Stimulated activated CD8-positive, alpha-beta memory T cell treated with anti-CD3 and anti-CD28 coated beads, Interleukin-7, amount 100 ng/mL, for 24 hours (primary cell): ENCODE measurements at places on chromosomes 3 and 15.

GRCh38 chr15:41965441-41966413 lies 6.6 kb downstream of the EHD4 start:
- DNase-seq = no peak

- no peak for DNase-seq
These were observed 118.6 kb upstream of the PRR20G start for GRCh38 chr3:127406309-127407025.

DNA sequence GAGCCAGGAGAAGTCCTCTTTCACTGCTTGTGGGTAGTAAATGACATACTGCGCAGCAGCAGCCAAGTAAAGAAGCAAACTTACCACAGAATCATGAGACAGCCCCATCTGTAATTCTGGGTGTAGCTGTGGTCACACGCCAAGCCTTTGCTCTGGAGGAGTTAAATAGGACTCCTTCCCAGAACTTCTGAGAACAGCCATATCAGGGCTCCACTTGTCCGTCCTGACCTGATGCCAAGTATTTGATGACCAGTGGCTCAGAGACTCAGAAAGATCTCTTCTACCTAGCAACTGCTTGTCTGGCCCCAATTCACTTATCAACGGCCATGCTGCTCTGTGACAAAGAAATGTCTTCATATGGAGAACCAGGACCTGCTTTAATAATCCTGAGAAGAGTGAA lies 20.6 kb upstream of the GOLIM4 start:
- DNase-seq = no peak

DNA sequence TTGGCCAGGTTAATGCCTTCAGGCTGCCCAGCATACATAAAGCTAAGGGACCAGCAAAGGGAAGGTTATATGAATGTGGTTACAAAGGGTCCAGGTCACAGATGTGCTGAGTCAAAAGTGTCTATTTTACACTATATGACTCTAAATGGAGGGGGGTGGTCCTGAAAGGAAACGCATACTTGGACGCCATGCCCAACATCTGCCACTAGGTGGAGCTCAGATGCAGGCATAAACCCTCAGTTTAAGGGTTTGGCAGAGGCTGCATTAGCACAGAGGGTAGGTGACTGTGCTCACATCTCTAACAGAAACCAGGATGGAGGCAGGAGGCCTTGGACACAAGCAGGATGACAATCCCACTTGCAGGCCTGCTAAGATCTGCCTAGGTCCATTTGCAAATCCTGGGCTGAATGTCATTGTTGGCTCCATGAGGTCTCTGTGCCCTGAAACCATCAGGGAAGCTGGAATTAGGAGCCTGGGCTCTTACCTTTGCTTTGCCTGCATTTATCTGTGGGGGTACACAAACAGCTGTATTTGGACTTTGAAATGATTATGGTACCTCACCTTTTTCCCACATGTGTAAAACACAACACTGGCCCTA lies 55.8 kb downstream of the ZNF621 start:
- peak; percentile 34 for DNase-seq

- DNase-seq = no peak
These were observed 374.6 kb downstream of the EPHB1 start for GRCh38 chr3:135169651-135170050.
